Putamen (tissue), 1 donor: ENCODE measurements at places on chromosomes 5 and 9.

DNA sequence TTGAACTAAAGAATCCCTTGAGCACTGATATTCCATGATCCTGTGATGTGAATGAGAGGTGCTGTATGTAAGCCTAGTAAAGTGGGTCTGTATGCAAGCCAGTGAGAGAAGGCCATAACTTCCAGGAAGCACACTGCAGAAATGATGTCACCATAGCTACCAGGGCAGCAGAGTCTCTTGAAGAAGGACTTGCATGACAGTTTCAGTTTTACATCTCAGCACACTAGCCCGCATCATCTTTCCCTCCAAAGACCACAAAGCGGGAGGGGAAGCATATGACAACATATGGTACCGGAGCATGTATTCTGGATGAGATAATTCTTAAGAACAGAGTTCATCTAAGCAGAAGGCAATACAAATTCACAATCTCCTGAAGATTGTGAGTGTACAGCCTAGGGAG lies 37.6 kb upstream of the MAST4 start:
- DNase-seq, result no peak

GRCh38 chr5:107937204-107937603 lies 266.5 kb upstream of the EFNA5 start:
- DNase-seq, result no peak

- DNase-seq, result no peak
These were observed 2055.2 kb downstream of the MAT2B start for GRCh38 chr5:165560648-165561047.

DNA sequence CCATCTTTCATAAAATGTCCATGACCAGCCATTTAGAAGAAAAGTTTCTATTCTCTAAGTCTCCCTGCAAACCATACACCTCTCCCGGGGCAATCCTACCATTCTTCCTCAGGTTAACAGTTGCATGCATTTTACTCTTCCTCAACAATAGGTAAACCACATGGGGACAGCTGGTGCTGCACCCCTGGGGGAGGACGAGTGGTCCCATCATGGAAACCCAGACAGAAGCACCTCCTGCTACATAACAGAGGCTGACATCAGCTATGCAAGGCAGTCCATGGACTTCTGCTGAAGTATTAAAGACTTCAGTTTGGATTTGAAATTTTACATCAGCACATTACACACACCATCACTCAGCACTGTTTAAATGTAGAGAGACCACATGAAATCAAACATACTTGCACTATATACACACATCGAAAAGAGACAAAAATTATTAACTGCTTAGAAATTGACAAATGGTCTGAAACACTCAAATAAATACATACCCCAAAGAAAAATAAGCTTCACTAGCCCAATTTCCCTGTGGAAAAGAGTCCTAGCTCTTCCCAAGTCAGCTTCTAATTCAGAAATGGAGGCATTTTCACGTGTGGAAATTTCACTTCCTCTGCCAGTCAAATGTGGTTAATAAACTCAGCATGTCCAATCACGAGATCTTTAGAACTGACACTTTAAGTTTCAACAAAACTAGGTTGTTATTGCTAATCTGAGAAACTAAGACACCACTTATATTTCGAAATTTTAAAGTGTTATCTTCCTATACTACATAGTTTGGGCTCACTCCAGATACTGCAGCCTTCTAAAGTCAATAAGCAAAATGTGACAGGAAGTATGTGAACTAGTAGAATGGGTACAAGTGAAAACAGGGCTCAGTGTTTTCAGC lies 173.4 kb downstream of the ROR2 start:
- no peak for DNase-seq

- DNase-seq, result no peak
These were observed 62.2 kb downstream of the SNX18 start for GRCh38 chr5:54579591-54580295.

DNA sequence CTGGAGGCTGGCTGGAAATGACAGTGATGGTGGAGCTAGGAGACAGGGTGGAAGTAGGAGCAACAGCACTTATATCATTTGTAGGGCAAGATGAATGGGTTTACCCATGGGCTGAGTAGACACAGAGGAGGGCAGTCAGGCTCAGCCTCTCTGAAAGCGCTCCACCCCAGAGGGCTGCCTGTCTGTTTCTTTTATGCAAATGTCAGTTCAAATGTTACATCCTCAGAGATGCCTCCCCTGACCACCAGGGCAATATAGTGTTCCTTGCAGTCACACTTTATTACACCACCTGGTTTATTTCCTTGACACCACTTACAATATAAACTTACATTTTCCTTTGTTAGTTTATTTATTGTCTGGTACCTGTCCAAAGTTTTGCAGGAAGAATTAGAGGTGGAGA lies 159.5 kb upstream of the IL12B start:
- no peak for DNase-seq

DNA sequence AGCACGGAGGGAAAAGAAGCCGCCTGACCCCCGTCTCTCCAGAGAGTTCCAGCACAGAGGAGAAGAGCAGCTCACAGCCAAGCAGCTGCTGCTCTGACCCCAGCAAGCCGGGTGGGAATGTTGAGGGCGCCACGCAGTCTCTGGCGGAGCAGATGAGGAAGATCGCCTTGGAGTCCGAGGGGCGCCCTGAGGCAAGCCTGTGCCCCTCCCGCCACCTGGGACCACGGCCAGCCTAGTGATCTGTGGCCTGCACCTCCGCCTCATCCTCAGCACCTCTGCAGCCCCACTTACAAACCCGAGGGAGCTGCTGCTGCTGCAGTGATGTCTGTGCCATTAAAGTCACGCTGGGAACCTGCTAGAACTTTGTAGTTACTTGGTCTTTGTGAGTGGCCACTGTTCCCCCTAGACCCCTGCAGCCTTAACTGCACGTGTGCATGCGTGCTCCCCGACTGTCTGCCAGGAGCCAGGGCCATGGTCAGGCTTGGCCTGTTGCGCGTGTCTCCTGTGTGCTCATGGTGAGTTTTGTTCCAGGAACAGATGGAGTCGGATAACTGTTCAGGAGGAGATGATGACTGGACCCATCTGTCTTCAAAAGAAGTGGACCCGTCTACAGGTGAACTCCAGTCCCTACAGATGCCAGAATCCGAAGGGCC lies 12.5 kb downstream of the SQSTM1 start:
- DNase-seq, result no peak

DNA sequence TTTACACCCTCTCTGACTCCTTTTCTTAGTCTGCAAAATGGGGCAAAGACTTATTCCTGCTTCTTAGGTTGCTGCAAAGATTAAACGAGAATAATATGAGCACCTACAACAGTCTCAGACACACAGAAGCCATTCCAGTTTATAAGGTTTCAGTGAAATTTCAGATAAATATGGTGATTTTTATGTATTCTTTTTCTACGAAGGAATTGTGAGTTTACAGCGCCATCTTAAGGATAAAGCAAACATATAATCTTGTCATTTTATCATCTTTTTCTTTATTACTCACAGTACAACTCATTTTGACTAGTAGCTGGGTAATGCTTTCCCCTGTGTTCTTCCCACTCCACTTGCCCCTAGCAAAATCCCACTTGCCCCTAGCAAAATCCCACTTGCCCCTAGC lies 29.2 kb upstream of the SMC5 start:
- no peak for DNase-seq

- no peak for DNase-seq
These were observed 217.1 kb downstream of the PIK3R1 start for GRCh38 chr5:68432682-68433081.
